ENCODE measurements at places on chromosomes 2 and 18.
A peak's percentile ranks its signal among the peaks of the same experiment; 100 is the strongest.

- no peak for DNase-seq
Measured at GRCh38 chr2:85913884-85914881, 25.4 kb upstream of the ST3GAL5 start.

DNA sequence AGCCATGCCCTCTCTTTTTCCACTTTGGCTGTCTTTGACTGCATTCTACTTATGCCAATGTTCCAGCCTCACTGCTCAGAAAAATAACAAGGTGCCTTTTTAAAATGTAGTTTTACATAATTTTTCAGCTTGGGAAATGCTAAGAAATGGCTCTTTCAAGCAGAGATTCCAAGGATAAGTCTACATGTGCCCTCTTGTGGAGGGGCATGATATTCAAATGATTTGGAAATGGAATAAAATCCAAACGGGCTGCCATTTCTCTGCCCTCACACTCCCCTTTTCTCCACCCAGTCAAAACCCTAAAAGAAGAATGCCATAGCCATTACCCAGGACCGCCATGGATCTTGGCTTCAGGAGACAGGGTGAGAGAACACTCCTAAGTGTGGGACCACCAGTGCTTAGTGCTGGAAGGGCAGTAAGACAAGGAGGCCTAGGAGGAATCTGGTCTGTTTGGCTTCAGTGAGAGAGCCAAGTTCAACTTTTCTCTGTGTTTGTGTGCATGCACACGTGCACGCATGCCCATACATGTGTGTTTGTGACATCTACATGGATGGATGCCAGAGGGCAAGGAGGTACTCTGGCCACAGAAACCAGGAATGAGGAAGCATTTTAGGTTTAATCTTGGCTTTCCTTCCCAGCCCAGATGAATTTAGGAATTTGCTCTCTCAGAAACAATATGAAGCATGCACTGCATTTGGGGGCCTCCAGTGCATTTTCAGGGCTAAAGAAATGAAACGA lies 174.0 kb upstream of the SLC14A2 start:
- no peak for DNase-seq

DNA sequence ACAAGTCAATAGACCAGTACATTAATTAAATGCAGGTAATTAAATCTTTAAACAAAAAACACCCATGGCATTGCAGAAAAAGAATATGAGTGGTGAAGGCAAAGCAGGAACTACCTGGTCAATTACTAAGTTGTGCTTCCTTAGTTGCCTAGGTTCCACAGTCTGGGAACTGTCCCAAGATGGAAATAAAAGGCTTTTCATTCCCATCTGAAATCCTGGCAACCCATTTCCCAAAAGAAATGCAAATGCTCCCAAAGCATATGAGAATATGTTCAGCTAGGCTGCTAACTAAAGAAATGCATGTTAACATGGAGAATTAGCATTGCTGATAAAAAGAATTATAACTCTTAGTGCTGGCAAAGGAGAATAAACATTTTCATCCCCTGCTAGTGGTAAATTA lies 177.8 kb downstream of the TMEM163 start:
- no peak for DNase-seq

DNA sequence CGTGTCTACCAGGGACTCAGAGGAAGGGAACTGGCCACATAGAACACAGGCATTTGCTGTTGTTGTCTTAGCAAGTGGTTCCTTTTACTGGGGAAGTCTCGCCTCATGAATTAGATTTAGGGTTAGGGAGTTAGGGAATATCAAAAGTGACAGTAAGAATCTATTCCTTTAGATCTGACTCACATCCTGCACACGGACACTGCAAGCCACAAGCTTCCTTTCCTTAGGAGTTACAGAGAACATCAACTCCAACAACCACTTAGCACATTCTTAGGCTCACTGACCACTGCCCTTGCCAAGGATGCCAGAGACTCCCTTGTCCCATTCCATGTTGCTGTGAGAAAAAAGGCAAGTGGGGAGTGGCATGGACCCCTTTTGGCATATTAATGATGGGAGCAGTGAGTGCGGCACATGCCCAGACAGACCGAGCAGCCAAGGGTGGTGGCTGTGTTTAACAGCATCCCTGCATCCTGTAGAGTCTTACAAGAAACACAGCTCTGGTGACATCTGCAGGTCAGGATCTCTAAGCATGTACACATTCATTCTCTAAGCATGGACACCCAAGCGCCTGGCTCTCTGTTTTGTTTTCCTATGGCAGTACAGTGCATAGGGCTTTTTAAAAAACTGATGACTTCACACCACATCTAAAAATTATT lies 745.6 kb upstream of the RAB6C start:
- DNase-seq = peak; percentile 4

DNA sequence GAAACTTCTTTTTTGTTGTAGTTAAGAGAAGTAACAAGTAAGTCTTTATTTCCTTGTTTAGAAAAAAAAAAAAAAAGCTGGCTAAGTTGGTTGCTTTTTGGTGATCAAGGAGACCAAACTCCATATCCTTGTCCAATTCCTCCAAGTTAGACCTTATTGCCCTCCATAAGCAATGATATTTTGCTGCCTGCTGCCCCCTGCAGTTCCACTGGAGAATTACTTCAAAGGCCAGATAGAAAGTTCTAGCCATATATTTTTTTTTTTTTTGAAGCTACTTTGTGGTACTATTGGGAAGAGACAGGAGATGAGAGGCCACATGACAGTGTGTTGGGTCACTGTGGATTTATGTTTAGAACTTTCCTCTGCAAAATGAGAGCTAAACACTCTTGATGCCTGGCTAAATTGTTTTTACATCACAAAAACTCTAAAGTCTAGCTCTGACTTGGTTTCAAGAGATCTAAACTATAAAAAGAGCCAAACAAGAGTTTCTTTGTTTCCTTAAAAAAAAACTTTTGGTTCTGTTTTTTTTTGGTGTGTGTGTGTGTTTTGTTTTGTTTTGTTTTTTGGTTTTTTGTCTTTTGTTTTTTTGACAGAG lies 80.7 kb upstream of the RASGRP3 start:
- no peak for DNase-seq

DNA sequence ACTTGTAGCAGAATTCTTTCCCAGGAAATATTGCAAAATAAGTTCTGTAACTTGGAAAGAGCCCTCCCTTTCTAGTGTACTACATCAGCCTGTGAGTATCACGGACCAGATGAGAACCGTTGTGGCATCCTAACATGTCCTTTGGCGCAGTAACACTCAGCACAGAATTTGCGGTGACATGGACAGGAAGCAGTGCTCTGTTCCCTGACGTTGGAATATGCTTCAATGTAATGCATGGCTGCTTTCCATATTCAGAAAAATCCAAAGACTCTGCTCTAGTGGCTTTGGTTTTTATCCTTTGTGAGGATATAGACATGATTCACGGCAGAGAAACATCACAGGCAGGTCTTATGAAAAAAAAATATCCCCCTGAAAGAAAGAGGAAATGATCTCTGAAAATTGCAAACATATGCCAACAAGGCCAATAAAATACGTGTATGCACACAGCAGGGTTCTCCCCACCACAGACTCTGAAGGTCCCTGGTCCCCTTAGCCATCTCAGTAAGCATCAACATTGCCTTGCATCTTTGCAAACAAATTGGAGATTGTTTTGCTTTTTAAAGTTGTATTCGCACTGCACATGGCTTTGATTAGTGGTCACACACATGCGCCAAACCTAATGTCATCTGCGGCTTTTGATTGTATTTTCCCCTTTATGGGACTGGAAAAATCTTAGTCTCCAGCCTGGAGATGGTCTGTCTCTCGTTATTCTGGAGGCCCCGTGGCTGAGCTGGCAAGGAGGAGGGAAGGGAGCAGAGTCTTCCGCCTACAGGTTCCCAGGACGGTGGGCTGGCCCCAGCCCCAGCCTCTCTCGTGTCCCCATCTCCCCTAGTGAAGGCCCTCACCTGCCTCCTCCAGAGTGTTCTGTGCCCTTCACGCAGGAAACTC lies 122.9 kb downstream of the COPS8 start:
- no peak for DNase-seq

- no peak for DNase-seq
Measured at GRCh38 chr2:50143822-50144575, 887.9 kb downstream of the NRXN1 start.

DNA sequence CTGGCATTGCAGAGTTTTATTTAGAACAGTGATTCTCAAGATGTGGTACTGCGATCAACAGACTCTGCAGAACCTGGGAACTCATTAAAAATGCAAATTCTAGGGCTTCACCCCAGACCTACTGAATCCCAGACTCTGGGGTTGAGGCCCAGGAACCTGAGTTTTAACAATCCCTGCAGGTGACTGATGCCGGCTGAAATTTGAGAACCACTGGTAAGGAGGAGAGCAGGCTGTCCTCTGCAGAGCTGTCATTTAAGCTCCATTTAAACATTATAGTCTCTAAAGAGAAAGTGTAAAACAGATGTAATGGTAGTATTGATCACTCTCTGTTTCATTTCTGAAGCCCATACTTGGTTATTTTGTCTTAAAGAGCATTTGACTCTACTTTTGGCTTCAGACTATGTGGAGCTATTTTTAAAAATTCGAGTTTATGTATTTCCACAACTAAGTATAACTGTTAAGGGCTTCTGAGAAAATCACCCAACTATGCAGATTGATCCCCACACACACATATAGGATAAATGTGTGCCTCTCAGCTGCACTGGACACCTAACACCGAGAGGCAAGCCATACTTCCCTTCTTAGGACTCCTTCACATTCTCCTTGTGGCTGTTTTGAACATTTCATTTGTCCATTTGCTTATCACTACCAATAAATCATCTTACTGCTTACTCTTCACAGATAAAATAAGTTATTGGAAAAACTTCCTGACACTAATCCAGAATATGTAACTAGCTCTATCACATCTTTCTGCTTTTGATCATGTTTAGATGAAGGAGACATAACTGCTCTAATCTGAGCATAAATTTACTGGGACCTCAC lies 487.5 kb downstream of the DLGAP1 start:
- DNase-seq = no peak

DNA sequence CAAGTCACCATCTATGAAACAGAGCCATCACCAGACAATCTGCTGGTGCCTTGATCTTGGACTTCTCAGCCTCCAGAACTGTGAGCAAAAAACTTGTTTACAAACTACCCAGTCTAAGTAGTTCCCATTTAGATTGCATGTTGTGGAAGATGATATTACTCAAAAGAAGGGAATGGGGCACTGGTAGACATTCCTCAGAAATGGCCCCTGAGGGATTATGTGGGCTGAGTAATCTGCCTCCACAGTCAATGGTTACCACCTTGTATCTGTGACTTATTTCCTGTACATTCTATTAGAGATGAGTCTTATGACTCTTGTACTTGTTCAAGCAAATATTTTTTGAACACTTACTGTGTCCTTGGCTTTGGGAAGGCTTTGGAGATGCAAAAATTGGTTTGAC lies 160.4 kb downstream of the NUP35 start:
- no peak for DNase-seq

DNA sequence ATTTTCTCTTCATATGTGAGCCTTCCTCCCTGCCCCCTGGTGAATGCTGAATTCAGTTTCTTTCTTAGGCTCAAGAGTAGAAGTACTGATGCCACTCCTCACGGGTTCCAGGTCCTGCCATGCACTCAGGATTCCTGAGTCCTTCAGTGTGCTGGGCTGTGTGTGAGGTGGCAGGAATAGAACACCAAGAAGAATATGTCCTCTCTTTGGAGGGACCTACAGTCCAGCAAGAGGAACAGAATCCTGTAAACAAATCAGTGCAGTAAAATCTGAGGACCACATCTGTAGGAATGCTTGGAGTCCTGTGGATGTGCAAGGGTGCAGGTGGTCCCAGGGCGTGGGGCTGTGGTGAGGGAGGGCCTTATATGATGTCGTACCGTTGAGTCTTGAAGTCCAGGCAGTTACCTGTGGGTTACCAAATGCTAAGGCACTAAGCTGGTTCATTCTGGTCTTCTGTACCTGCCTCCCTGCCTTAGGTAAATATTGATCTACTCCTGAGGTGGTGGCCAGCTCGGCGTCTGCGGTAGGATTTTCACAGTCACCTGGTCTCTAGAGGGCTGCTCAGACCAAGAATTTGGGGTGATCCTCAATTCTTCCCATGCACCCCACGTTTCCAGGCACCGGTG lies 5.5 kb downstream of the ASAP2 start:
- no peak for DNase-seq

DNA sequence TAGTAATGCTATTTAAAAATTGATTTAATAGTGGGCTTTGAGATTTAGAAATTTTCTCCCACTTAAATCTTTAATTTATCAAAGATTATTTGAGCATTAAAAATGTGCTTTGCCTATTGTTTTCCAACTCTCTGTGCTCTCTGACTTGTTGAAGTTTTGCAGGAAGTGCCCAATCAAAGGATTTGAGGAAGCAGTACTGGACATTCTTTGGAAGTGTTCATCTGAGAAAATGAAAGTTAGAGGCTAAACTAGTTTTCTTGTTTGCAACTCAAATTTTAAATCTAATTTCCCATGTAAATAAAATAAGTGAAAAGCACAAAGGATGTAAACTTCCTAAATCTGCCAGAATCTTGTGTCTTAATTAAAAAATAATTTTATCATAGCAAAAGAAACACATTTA lies 89.1 kb downstream of the CAMKMT start:
- DNase-seq = no peak

DNA sequence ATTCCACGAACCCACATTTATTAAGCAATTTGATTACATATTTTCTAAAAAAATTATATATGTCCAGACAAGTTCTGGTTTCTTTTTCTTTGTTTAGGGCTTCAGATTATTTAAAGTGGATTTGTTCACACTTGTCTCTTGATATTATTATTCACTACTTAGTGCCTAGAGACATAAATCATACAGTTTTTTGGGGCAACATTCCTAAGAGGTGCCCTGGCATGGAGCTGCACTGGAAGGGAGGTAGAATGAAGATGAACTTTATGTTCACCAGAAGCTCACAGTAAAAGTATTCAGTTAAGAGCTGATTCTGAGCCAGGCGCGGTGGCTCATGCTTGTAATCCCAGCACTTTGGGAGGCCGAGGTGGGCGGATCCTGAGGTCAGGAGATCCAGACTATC lies 762.7 kb upstream of the TMEFF2 start:
- DNase-seq = no peak

DNA sequence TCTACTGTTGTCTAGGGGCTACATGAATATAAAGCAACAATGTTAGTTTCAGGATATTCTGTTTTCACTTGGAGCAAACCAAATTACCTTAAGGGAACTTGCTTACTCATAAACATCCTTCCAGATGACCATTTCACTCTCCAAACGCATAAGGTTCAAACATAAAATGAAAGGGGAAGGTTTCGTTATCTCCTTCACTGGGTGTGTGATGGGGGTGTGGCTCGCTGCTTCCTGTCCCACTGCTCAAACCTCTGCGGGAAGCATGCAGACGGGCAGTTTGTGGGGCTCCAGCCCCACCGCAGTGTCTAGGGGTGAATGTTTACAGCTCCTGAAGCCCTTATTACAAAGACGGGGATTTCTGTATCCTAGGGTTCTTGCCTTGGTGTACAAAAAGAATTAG lies 1310.9 kb upstream of the TMEFF2 start:
- DNase-seq = no peak
